ENCODE measurements at places on chromosomes 1 and 21. TPM values are rescaled to one million over a fixed set of nuclear protein-coding genes. Genes with fewer than 3 reads are reported as not detected.
A peak's percentile ranks its signal among the peaks of the same experiment; 100 is the strongest.

Gene LORICRIN
- not detected for total RNA-seq

Gene RIPPLY3
- total RNA-seq = not detected

Gene UBE2U
- total RNA-seq = not detected

GRCh38 chr1:113782406-113782805 is 23.1 kb upstream of the PHTF1 start:
- DNase-seq = no peak
- H3K27me3 ChIP-seq = no peaks in the 10 kb centered on the region
- no peak overlapping the region for H3K27ac ChIP-seq
- no peaks in the 10 kb centered on the region for H3K36me3 ChIP-seq
- H3K4me3 ChIP-seq = no peak overlapping the region
- H3K4me1 ChIP-seq = peaks cover 42% of the 10 kb centered on the region

Gene GPA33
- total RNA-seq = 5.3 TPM

GRCh38 chr1:100530880-100531487 is 7.0 kb upstream of the GPR88 start:
- no peak for DNase-seq
- H3K27me3 ChIP-seq = peaks cover 14% of the 10 kb centered on the region
- peak overlapping the region; percentile 57 for H3K27ac ChIP-seq
- peaks cover 5% of the 10 kb centered on the region for H3K36me3 ChIP-seq

Gene IL20
- total RNA-seq = not detected

Gene SLC6A9
- 0.62 TPM for total RNA-seq

DNA sequence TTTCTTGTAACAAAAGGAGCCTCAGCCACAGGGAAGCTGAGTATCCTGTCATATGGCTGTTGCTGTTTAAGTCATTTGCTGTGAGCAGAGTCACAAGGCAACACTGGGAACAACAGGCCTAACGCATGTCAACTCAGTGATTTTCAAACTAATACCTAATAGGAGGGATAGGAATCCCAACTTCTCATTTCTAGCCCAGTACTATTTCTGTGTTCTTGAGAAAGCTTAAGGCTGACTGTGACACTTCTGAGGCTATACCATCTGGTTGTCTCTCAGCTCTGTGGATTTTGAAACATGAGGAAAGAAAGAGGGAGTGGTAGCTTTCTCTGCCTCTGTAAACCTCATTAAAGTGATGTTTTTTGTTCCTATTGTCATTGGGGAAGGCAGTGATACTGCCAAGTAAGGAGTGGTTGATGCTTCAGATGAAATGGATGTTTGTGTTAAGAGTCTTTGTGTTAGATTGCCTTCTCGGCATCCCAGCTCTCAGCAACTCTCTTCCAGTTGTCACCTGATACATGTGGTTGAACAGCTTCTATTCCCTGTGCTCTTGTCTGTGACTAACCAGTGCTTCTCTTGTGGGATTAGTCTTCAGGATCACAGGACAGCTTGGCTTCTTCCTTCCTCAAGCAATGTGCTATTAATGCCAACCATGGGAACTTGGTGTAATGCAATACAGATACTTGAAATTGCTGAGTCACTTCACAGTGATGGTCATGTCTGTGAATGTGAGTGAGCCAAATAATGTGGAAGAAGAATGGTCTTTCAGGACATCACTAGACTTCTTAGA is 166.8 kb upstream of the IVNS1ABP start:
- H3K4me1 ChIP-seq = no peaks in the 10 kb centered on the region
- H3K4me3 ChIP-seq = no peak overlapping the region
- no peaks in the 10 kb centered on the region for H3K36me3 ChIP-seq
- H3K27ac ChIP-seq = no peak overlapping the region
- DNase-seq = no peak

Gene CAPN2
- 220 TPM for total RNA-seq

Gene PCBP3
- total RNA-seq = 0.91 TPM

Gene TYW3
- total RNA-seq = 17.0 TPM
